ENCODE measurements at places on chromosomes 13 and 19.
A peak's percentile ranks its signal among the peaks of the same experiment; 100 is the strongest.

DNA sequence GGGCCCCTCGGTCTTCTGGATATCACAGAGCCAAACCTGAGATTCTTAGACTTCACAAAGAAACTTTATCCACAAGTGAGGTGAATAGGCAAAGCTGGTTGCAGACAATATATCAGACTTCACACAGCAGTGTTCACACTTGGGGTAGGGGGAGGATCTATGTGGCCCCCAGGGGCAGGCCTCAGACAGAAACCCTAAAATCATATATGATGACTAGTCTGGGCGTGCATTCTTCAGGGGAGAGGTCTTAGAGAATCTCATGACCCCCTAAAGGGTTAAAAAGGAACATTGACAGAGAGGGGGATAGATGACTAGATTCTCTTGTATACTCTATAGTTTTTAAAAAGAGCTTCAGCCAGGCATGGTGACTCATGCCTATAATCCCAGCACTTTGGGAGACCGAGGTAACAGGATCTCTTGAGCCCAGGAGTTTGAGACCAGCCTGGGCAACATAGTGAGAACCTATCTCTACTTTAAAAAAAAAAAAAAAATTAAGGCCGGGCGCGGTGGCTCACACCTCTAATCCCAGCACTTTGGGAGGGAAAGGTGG, 2.8 kb downstream of the TYROBP start:
- DNase-seq, result no peak

- peak; percentile 23 for DNase-seq
Observed at GRCh38 chr19:54137699-54138488, at the start of gene CNOT3. TSS of gene CNOT3 (plus strand) at chr19:54137762. CDS start at chr19:54142979, 5,217 bp downstream.

DNA sequence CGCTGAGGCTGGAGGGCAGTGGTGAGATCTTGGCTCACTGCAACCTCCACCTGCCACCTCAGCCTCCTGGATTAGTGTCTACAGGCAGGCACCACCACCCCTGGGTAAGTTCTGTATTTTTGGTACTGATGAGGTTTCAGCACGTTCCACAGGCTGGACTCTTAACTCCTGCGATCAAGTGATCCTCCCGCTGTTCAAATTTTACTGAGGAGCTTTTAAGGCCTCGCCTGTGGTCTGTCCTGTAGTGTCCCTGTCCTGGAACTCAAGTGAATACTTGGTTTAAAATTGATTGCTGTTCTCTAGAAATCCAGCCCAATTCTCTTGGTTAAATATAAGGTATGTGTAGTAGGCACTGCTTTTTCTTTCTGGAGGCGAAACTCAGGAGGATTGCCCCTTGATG, 65.2 kb downstream of the DPRX start:
- DNase-seq, result no peak

DNA sequence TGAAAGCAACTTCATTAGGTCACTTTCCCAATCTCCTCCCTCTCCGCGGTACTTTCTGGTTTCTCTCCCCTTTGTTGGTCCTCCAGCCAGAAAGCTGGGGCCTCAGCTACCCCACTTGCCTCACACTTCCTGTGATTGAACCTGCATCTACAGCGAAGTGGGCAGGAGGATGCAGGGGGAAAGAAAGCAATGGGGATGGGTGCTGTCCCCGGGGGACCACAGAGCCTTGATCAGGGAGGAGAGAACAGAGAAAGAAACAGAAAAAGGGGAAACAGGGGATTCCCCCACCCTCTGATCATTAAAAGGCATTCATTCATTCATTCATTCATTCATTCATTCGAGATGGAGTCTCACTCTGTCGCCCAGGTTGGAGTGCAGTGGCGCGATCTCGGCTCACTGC, 74.2 kb downstream of the TRPM4 start:
- no peak for DNase-seq

- DNase-seq, result no peak
Observed at GRCh38 chr13:46179491-46179908, 2.5 kb downstream of the LCP1 start.

Measured in stimulated activated effector memory CD8-positive, alpha-beta T cell treated with anti-CD3 and anti-CD28 coated beads, Interleukin-12 subunit alpha, Interleukin-12 subunit beta, amount 100 ng/mL, for 72 hours (primary cell).